ENCODE measurements at places on chromosomes 11 and 22. TPM values are rescaled to one million over a fixed set of nuclear protein-coding genes. Genes with fewer than 3 reads are reported as not detected.

- peak; percentile 44 for DNase-seq
Measured at GRCh38 chr11:121467965-121468364, 15.2 kb upstream of the SORL1-AS1 start.

DNA sequence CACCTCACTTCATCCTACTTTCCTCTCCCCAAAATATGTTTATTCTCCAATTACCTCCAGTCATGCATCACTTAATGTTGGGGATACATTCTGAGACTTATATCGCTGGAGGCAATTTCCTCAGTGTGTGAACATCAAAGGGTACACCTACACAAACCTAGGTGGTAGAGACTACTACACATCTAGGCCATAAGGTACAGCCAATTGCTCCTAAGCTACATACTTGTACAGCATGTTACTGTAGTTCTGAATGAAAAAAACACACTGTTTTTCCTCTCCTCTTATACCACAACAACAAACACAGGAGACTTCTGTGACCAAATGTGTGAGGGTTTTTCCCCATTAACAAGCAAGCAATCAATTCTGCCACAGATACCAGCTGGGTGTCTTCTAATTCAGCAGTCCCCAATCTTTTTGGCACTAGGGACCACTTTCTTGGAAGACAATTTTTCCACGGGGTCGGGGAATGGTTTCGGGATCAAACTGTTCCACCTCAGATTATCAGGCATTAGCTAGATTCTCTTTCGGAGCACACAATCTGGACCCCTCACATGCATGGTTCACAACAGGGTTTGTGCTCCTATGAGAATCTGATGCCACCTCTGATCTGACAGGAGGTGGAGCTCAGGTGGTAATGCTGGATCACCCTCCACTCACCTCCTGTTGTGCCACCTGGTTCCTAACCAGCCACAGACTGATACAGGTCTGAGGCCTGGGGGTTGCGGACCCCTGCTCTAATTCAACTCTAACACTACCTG is 5.2 kb downstream of the KLHL22 start:
- no peak for DNase-seq

DNA sequence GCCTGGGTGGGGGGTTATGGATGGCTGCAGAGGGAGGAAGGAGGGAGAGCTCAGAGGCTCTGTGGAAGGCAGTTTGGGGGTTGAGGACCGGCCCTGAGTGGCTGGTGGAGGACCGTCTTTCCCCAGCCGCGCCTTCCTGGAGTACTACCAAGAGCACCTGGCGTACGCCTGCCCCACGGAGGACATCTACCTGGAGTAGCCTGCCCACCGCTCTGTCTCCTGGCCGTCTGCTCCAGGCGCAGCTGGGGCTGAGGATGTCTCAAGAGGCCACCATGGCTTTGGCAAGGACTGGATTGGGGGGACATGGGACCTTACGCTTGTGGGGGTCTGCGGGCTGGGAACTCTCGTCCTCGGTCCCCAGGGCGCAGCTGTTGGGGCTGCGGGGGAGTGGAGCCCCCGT is 10.0 kb downstream of the MAPK8IP2 start:
- no peak for DNase-seq

- DNase-seq = no peak
Measured at GRCh38 chr22:50677493-50678217, 5.0 kb downstream of the SHANK3 start.

DNA sequence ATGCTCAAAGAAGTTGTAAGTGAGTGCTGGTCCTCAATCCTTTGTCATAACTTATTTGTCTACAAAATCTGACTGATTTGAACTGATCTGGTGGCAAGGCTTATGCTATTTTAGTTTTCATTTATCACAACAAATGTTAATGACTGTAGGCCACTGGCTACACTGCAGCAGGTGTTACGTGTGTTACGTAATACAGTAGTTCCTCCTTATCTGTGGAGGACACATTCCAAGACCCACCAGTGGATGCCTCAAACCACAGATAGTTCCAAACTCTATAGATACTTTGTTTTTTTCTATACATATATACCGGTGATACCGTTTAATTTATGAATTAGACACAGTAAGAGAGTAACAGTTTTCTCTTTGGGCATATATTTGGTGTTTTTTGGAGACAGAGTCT is 7.0 kb downstream of the MADD start:
- no peak for DNase-seq

GRCh38 chr11:100902454-100903141 is 215.5 kb downstream of the ARHGAP42 start:
- DNase-seq = no peak

- no peak for DNase-seq
Measured at GRCh38 chr11:19843079-19843478, 130.4 kb downstream of the NAV2 start.

- no peak for DNase-seq
Measured at GRCh38 chr11:125926682-125927081, 19.2 kb upstream of the VSIG10L2 start.

GRCh38 chr22:22893077-22893805 is 5.6 kb downstream of the IGLL5 start:
- no peak for DNase-seq

GAS2L1 gene
- total RNA-seq = 9.7 TPM

RAPSN gene
- total RNA-seq = 0.54 TPM

LRRC4C gene
- 1.9 TPM for total RNA-seq

SAA4 gene
- not detected for total RNA-seq

JAML gene
- total RNA-seq = 26.9 TPM
